ENCODE measurements at places on chromosomes 6 and 20. TPM values are rescaled to one million over a fixed set of nuclear protein-coding genes. Genes with fewer than 3 reads are reported as not detected.

ECI2 gene
- 98.5 TPM for polyA plus RNA-seq

SAMHD1 gene
- 25.6 TPM for polyA plus RNA-seq

- no peak for DNase-seq
These were observed 346.7 kb downstream of the CDH26 start for GRCh38 chr20:60304931-60305330.

AGPAT1 gene
- polyA plus RNA-seq: 122 TPM

- peak; percentile 4 for DNase-seq
These were observed 278.8 kb upstream of the IMPG1 start for GRCh38 chr6:76351275-76351674.

DNA sequence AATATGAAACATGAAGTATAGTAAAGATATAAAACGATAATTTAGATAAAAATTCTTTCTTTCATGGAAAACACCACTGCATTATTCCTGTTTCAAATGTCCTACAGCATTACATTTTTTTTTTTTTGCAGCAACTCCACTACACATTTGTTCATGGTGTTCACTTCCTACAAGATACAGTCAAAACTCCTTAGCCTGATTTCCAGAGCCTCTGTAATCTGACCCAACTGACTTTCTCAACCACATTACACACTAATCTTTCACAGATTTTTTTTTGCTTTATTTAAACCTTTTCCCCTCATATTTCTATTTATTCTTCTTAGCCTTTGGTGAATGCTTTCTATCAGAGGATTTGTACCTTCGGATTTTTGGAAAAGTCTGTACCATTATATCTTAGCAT is 176.5 kb upstream of the PDE7B start:
- DNase-seq: no peak

GRCh38 chr6:169075915-169076654 is 177.6 kb downstream of the THBS2 start:
- DNase-seq: no peak

DNA sequence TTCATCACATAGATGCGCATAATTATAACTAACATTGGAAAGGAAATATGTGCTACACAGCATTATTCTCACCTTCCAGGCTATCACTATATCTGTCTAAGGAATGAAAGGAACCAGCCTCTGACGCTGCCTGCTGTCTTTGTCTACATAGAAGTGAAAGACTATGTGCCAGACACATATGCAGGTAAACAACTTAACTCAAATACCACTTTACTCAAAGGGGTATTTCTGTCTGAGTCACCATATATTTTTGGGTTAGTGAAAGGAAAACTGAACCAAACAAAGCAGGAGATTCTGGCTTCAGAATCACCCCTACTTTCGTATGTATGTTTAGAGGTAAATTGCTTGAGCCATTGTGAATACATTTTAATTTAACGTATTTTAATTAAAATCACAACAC is 328.6 kb upstream of the PLCB4 start:
- DNase-seq: no peak

- DNase-seq: no peak
These were observed 66.3 kb upstream of the TNFAIP3 start for GRCh38 chr6:137800762-137801161.

CST7 gene
- polyA plus RNA-seq: 0.46 TPM

DNA sequence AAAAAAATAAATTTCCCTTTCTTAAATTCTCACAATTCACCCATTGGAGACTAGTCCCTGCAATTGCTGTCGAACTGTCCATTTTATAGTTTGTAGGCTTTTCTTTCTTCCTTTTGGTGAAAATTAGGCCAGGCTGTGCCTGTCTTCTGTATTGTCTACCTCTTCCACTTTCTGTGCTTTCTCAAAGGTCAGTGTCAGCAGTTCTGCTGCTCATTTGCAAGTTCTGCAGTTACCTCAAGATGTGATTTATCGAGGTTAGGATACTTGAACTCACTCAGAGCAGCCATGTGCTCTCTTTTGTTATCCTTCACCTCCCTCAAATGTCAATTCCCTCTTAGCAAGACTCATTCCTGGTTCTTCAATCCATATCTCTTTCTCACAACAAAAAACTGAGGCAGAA is 179.1 kb downstream of the SLC35F1 start:
- no peak for DNase-seq

DNA sequence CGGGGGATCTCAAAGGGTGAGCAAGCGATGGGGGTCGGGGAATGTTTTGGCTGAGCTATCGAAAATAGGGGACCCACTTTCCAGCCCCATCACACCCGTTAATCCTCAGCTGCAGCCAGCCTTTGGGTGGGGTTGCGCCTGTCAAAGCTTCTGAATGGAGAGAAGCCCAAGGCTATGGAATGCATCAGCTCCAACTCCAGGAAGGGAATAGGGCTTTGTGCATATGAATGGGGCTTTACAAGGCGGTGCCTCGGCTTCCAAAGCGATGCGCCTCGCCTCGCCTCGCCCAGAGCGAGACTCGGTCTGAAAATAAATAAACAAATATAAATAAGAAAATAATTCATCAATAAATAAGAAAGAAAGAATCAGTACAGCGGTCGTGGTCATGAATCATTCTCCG is 751.4 kb upstream of the DEFB115 start:
- no peak for DNase-seq

DNA sequence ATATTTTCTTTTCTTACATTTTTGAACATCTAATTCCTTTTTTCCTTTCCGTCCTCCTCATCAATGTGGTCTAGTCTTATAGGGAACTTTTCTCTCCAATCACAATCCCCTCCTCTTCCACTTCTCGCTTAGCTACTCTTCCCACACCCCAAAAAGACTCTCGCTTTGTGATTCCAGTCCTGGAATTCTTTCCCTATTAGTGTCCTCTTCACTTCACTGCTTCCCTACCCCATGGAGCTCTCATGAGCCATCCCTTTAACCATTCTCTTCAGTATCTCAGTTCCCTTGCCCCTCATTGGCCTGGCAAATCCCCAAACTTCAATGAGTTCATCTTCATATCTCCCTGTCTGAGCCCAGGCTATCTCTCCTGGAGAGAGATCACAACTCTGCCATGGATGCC is 55.3 kb upstream of the CEP85L start:
- DNase-seq: no peak

DNA sequence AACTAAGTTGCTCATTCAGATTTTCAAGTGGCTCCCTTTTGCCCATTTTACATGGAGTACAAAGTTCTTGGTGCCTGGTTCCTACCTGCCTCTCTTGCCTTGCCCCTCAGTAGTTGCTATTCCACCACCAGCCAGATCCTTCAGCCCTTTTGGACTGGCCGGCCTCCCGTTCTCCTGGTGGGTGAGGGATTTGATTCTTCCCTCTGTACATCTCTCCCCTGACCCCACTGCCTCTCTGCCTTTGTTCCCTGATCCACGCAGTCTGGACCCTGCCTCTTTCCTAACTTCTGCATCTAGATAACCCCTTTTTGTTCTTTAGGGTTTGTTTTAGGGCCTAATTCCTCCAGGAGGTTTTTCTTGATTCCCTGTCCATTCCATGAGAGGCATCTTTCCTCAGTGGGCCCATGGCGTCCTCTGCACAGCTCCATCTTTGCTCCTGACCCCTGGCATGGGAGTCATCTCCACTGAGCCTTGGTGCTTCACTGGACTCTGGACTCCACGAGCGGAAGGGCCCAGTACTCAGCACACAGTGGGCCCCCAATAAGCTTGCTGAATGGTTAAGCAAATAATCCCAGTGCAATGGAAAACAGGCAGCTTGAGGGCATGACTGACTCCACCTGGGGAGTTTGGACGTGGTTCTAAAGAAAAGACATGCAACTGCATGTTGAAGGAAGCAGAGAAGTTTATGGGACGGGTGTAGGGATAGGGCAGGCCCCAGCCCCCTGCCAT is 309.3 kb upstream of the SUPT3H start:
- DNase-seq: no peak

UBE2J1 gene
- 50.0 TPM for polyA plus RNA-seq

LGSN gene
- polyA plus RNA-seq: 1.6 TPM

DNA sequence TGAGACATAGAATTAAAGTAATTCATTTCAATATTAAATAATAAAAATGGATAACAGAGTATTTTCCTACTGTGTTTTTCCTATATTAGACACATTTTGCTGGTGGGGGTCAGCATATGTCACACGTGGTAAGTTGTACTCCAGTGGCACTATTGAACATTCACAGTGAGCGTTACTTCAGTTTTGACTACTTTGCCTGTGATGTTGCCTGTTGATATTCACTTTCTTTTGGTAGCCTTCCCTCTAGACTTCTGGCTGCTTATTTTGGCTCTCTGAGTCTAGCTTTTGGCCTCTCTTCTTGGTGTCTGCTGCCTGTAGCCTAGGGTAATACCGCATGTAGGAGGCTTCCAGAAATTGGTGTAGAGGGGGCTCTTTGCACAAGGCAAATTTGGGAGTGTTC is 64.4 kb upstream of the TFB1M start:
- DNase-seq: no peak

DNA sequence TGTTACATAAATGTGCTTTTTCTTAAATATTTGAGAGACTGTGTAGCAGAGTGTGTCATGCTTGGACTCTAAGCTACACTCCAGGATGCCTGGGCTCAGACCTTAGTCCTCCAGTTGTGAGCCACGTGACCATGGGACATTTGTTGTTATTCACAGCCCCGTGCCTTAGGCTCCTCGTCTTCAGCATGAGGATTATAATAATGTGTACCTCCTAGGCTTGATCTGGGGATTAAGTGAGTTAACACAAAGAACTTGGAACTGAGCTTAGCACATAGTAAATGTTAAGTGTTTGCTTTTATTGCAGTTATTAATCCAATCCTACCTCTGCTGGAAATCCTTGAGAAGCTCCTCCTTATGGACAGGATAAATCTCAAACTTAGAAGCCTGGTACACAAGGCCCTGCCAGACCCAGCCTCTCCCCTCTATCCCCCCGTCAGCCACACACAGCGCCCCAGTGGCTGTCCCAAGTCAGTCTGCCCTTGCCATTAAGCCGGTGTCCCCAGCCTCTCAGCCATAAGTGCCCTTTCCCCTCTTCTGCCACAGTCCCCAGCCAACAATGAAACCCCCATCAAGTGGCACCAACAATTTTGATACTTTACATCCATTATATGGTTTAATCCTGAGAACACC is 177.5 kb downstream of the TMEM242 start:
- DNase-seq: no peak

GRCh38 chr20:2301164-2301622 is 5.4 kb downstream of the TGM3 start:
- no peak for DNase-seq

GRCh38 chr6:154206141-154206540 is 150.5 kb downstream of the IPCEF1 start:
- DNase-seq: no peak

NSFL1C gene
- 109 TPM for polyA plus RNA-seq

HAO1 gene
- not detected for polyA plus RNA-seq

GRCh38 chr6:167756597-167756996 is 70.1 kb upstream of the AFDN start:
- DNase-seq: no peak

DNA sequence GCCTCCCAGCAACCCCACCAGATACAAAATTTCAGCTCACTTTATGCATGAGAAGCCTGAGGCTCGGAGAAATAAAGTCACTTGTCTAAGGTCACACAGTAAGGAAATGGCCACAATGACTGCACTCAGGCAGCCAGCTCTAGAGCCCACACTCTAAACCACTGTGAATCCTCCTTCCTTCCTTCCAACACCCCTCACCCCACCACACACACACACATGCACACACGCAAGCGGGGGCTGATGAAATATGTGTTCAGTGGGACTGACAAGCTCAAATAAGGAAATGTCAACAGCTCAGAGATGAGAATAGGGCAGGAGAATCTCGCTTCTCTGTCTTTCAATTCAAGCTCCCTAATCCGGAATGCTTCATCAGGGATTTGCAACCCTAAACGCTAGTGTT is 6.0 kb upstream of the BPIFA1 start:
- no peak for DNase-seq

- peak; percentile 31 for DNase-seq
These were observed 45.5 kb upstream of the RNF8 start for GRCh38 chr6:37308069-37308815.

DNA sequence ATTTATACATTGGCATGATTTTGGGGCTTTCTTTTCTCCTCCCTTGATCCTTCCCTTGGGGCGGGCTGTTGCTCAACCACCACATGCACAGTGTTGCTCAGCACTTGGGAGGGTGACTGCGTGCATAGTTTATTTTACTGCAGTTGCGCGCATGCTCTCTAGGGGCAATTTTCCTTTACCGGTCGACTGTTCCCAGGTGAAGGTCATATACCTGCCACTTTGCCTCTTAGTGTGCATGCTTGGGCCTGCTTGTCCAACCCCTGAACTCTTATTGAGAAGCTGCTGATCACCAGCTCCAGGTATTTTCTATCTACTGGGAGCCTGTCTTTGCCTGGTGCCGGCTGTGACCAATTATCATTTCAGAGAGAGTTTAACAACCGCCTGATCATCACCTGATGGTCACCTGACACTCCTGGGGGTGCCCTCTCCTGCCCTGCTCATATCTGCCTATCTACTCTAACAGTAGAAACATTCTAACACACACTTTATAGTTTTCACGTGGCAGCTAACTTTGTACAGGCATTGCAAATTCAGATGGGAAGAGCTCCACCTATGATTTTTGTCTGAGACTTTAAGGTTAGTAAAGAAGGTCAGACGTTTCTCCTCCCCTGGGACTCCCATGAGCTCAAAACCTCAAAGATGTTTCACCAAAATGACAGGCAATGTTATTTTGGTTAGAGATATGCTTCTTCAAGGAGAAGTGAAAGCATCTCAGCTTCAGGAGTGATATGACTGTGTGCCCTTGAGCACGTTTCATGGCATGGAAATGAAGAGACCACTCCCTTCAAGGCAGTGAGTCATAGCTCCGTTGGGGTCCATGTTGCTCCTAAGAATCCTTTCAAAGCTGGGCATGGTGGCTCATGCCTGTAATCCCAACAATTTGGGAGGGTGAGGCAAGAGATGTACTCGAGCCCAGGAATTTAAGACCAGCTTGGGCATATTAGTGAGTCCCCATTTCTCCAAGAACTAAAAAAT is 227.5 kb upstream of the MYLIP start:
- no peak for DNase-seq

DNA sequence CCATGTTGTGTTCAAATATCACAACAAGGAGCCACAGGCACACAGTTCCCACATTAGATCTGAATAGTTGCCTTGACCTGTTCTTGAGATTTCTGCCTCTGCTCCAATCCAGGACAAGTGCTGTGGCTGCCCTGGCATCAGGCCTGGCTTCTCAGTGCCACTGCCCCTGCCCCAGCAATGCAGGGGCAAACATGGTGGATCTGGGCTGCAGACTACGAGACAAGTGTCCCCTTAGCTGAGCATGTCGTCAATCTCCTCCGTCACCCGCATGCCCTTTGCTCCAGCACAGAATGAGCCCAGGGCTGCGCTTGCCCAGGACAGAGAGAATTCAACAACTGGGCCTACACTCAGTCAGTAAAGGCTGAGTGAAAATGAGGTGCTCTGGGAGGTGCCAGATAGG is 201.6 kb downstream of the SYNDIG1 start:
- no peak for DNase-seq

DNA sequence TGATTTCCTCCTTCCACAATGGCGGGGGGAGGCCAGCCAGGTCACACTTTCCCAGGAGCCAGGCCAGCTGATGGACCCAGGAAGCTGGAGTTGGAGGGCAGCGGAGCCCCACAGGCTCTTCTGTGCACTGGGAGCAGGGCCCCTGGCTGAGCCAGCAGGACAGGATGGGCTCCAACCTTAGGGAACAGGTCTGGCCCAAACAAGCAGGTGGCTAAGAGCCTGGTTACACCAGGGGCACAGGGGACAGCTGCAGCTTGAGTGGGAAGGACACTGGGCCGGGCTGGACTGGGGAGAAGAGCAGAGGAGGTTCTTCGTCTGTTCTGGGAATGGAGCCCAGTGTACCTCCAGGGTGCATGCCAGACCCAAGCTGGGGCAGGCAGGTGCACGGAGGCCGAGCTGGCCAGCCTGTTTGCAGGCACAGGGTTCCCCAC is 102.3 kb downstream of the DLL1 start:
- no peak for DNase-seq

Data from renal pelvis (tissue), 12 donors.